ENCODE measurements at places on chromosomes 12 and 14.
A peak's percentile ranks its signal among the peaks of the same experiment; 100 is the strongest.

DNA sequence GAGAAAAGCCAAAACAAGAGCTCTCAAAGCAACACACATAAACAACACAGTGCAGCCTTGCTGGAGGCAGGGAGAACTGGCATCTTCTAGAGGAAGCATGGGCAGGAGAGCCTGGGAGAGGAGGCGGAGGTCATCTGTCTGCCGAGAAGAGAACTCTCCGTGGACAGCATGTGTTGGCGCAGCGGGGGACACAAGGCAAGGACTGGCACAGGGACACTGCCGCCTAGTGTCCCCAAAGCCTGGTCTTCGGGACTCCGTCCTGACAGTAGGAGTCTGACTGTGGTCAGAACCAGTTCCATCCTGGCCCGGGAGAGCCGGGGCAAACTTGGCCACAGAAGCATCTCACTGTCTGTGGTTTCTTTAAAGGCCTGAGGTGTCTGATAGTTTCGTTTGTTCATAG is 47.3 kb downstream of the KCNA1 start:
- no peak for DNase-seq

DNA sequence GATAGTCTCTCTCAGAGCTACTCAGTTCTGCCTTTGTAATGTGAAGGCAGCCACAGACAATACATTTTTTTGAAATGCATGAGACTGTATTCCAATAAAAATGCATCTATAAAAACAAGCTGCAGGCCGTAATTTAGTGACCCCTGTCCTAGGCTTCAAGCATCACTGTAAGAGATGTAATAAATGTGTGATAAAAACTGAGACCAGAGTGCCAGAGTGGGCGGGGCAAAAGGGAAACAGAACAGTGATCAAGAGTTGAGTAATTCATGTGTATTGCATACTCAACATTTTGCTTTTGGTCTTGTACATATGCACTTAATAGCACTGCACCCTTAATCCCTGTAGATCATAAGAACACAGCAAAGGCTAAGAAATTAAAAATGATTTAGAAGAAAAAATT is 743.5 kb downstream of the DIO2 start:
- no peak for DNase-seq

- no peak for DNase-seq
These were observed 144.2 kb upstream of the FRMD6 start for GRCh38 chr14:51507511-51507905.

- DNase-seq = peak; percentile 6
These were observed 51.8 kb downstream of the FOXN3 start for GRCh38 chr14:89365061-89365801.

DNA sequence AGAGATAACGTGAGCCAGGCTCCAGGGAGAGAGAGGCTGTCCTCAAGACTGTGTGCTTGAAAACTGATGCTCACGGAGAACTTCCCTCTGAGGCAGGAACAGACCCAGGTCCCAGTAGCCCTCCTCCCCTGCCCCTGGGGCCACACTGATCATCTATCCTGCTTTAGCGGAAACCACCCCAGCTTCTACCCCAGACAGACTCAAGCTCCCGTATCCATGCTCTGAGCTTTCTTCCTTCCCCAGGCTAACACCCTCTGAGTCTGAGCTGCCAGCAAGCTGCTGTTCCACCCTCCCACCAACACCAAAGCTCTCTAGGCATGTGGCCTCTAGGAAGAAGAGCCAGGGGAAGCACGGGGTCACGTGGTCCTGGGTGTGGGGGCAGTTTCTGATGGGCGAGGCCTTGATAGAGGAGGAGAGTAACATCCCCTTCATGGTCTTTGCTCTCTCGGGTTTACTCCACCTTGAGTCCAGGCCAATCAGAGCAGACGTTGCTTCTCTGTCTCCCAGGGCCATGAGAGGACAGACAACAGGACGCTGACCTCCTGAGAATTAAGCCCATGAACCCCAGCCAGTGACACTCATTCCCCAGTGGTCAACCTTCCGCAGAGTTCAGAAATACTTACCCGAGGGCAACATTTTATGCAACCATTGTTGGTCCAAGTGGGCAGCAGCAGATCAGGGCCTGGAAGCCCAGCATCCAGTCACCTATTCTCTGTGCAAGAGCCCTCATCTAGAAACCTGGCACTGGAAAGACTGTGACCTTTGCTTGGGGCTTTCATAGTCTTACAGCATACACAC is 1.4 kb downstream of the PCK2 start:
- no peak for DNase-seq

DNA sequence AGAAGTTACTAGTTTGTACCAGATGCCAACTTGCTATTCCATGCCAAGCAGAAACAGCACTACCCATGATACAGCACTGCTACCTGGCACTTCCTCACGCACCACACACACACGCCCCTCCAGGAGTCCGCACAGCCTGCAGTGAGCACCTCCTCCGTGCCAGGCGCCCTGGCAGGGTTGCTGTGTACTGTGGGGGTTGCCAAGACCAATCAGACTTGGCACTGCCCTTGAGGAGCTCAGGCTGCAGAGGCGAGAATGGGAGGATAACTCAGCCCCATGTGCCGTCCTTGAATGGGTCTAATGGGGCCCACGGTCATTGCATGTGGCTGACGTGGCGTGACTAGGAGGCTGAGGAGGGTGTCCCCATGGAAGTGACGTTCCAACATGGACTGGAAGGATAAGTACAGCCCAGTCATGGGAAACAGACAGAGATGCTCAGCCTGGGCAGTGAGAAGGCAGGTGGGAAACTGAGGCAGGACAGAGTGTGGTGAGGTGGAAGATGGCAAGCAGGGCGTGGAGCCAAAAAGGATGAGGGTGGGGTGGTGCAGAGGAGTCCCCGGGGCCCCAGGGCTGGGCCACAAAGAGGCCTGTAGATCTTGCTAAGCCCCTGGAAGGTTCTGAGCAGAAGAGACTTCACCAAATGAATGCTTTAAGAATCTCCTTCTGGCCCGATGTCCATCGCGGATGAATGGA is 65.3 kb upstream of the C14orf180 start:
- DNase-seq = no peak

DNA sequence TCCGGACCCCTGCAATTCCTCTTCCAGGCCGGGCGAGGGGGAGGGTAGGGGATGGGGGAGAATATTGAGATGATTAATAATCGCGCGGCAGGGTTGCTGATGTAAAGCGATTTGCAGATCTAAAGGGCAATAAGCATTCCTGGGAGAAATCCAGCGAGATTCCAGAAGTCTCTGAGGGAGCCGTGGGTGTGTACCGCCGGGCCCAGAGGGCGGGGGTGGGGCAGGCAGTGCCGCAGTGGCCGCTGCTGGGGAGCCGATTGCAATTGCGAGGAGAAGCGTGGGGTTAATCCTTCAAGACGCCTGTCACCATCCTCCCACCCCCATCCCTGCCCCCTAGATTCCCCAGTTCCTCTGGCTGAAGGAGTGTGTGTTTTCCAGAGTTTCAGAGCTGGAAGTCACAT is 16.4 kb downstream of the FOS start:
- no peak for DNase-seq

DNA sequence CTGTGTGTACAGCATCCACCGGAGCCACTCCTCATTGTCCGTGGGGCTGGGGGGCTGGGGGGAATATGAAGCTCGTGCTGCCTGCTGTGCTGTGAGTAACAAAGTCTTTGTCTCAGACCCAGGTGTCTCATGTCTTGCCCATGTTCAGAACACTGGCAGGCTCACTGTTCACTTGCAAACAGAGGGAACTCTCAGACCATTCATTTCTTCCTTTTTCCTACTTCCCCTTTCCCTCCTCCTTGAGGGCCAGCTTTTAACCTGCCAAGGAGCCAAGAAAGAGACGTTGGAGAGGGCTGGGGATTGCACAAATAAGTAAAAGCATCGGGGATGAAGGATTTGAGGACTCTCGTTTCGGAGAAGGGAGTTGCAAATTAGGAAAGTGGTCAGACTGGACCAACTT is 21.6 kb downstream of the GPR132 start:
- DNase-seq = no peak

- no peak for DNase-seq
These were observed 53.4 kb downstream of the IFNG start for GRCh38 chr12:68106160-68106559.

DNA sequence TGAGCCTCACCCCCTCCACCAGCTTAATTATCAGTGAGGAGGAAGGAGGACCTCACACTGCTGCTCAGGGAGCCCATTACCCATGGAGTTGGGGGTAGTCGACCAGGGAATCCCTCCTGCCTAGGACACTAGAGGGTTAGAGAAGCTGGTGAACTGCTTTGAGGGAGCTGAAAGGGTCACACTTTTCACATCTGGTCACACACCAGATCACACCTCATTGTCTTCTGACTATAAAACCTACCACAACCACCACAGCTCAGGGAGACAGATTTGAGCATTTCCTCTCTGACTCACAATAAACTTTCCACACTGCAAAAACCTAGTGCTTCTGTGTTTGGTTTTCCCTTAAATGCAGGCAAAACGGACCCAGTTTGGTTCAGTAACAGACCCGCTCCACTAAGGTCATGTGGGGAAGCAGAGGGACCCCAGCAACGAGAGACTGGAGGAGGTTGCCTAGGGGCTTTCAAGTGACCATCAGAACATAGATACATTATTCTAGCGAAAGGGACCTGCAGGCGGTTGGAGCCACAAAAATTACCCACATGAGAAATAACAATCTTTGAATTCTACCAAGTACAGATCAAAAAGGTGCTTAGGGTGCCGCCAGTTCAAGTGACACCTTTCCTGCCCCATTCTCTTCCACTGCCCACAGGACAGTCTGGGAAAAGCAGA is 151.4 kb upstream of the AVPR1A start:
- no peak for DNase-seq

DNA sequence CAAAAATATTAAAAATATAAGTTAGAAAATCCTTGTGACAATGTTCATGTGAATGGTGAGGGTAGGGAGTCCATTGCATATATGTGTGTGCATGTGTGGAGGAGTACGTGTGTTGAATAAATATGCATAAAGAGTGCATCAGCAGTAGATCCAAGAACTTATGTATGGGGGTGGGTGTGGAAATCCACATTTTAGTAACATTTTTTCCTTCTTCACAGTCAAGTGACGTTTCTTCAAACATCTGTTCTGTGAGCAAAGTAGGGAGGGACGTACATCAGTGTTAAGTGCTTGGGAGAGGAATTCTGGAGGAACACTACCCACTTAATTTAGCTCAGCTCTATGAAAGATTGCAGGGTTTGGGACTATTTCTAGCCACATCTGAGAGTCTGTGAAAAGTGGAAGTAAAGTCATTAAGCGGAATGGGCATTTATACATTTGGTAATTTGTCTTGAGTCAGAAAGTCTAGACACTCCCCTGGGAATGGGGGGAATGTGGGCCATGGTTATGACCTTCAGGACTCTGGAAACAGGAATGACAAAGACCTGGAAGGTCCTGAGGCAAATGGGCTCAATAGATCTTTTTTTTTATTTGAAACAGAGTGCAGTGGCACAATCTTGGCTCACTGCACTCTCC is 156.4 kb upstream of the PLXNC1 start:
- DNase-seq = no peak

DNA sequence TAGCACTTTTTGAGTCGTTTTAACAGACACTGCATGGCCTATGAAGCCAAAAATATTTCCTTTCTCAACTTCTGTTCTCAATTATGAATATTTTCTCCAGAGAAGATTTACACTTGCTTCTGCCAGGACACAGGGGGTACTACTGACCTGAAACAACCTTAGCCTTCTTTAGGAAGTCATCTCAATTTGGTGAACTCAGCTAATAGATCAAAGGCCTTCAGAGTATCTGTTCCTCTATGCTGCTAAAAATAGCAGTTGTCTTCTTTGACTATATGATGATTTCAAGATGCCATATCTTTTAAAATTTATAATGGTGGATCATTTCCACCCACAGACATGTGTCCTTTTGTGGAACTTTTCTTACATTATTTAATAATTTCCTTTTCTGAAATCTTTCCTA is 14.0 kb upstream of the NDUFA12 start:
- DNase-seq = no peak

- no peak for DNase-seq
These were observed 9.6 kb downstream of the PLXNC1 start for GRCh38 chr12:94157981-94158411.

DNA sequence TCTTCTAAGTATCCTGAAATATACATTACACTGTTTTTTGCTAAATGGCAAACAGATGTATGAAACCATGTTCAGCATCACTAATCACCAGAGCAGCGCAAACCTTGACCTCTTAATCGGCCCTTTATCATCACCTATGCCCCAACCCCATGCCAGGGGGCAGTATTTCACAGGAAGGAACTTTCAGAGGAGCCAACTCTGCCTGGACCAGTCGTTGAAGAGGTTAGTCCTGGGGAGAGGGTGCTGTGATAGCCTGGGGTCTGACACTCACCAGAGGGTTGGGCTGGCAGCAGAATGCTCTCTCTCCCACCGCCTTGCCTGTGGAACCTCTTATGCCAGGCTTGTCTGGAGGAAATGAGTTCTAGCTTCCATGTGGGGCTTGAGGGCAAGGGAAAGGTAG is 411.7 kb downstream of the TMEM117 start:
- DNase-seq = no peak

GRCh38 chr14:59464486-59465315 is 479 bp downstream of the GPR135 start:
- DNase-seq = no peak

DNA sequence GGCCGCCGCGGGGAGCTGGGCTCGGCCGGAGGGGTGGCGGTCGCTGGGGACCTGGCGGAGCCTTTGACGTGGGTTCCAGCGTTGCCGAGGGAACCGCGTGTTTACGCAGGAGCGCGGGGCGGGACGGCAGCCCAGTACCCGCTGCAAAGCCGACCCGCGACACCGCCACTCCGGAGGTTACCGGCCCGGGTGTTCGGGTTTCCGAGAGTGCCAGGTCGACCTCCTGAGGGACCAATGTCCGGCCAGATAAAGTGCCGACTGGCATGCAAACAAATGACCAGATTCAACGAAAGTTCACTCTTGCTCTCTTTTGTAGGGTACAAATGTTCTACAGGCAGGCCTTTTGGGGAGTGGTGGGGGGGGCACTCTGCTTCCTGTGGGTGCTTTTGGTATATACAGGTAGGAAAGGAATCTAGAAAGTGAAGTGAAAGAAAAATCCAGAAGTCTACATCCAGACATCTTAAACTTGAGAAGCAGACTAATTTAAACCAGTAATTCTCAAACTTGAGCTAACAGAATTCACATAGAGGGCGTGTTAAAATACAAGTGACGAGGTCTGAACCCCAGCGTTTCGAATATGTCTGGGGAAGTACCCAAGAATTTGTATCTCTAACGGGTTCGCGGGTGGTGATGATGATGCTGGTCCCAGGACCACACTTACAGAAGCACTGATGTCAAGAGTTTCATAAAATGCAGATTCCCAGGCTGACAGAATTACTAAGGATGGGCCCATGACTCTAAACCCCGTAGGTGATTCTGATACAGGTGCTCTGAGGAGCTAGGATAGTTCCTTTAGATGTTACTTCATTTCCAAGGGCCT is at the start of gene GPR135:
Gene GPR135 (minus strand): TSS at position 65 of the 820 bp plus-strand sequence. CDS start 154 bp downstream, outside the sequence.
- DNase-seq = peak; percentile 7

- DNase-seq = no peak
These were observed 114.5 kb downstream of the EGLN3 start for GRCh38 chr14:33836203-33836899.

GRCh38 chr12:91460469-91460868 is 277.9 kb upstream of the DCN start:
- DNase-seq = no peak

- no peak for DNase-seq
These were observed 485 bp downstream of the PELI2 start for GRCh38 chr14:56118611-56119181.

- DNase-seq = no peak
These were observed 26.1 kb upstream of the MYF6 start for GRCh38 chr12:80681287-80681686.

Data from activated naive CD4-positive, alpha-beta T cell (primary cell).